ENCODE measurements at places on chromosomes 13 and 19. TPM values are rescaled to one million over a fixed set of nuclear protein-coding genes. Genes with fewer than 3 reads are reported as not detected.

- H3K4me3 ChIP-seq: no peak overlapping the region
- H3K27ac ChIP-seq: no peak overlapping the region
- H3K4me1 ChIP-seq: no peaks in the 10 kb centered on the region
- H3K36me3 ChIP-seq: no peaks in the 10 kb centered on the region
Observed at GRCh38 chr13:87923753-87924152, 252.6 kb downstream of the SLITRK5 start.

DNA sequence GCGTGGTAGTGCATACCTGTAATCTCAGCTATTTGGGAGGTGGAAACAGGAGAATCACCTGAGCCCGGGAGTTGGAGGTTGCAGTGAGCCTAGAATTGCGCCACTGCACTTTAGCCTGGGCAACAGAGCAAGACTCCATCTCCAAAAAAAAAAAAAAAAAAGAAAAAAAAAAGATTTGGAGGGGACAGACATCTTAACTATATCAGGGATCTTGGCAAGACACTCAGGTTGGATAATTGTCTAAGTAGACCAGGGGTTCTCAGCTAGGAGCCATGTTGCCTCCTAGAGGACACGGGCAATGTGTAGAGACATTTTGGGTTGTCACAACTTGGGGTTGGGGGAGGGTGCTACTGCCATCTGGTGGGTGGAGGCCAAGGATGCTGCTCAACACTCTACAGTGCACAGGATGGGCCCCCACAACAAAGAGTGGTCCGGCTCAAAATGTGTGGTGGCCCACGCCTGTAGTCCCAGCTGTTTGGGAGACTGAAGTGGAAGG, 1.9 kb upstream of the ZNF580 start:
- no peaks in the 10 kb centered on the region for H3K36me3 ChIP-seq
- no peak overlapping the region for H3K27ac ChIP-seq
- no peaks in the 10 kb centered on the region for H3K4me1 ChIP-seq
- no peak for DNase-seq

DNA sequence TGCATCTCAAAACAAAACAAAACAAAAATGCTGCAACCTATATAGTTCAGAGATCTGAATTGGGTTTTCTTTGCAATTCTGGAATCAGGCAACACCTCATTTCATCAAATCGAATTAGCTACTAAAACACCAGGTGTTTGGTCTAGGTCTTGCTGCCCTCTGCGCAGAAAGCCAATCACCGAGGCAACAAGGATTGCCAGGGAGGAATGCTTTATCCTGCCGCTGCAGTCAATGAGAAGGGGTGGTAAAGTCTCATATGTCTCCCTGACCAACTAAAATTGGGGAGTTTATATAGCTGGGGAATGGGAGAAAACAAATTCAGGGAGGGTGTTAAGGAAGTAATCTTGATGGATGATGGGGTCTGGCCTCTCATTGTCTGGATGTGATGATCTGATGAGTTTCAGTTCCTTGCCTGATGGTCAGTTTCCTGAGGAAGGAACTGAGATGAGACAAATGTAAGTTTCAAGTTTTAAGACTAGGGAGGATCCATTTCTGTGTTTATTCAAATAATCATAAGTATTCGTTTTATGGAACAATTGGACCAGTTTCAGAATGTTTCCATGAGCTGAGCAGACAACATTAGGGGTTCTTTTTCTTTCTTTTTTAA, 5.0 kb upstream of the YJU2 start:
- peaks cover 9% of the 10 kb centered on the region for H3K4me1 ChIP-seq
- no peaks in the 10 kb centered on the region for H3K27me3 ChIP-seq
- DNase-seq: no peak
- no peak overlapping the region for H3K4me3 ChIP-seq

DNA sequence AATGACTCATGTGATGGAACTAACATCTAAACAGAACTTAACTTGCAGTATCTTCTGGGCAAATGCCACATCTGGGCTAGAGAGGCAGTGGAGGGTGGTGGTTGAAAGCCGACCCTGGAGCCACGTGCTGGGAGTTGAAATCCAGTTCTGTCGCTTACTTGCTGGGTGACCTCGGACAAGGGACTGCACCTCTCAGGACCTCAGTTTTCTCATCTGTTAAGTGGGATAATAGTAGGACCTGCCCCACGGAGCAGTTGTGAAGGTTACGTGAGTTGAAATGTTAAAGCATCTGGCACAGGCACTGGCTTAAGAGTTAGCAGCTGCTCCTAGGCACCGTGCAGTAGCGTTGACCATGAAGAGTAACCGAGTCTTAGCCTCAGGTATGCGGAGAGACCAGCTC, 76.1 kb downstream of the SIPA1L3 start:
- H3K36me3 ChIP-seq: no peaks in the 10 kb centered on the region
- no peaks in the 10 kb centered on the region for H3K4me1 ChIP-seq
- no peak overlapping the region for H3K27ac ChIP-seq
- DNase-seq: no peak
- H3K4me3 ChIP-seq: no peak overlapping the region

DNA sequence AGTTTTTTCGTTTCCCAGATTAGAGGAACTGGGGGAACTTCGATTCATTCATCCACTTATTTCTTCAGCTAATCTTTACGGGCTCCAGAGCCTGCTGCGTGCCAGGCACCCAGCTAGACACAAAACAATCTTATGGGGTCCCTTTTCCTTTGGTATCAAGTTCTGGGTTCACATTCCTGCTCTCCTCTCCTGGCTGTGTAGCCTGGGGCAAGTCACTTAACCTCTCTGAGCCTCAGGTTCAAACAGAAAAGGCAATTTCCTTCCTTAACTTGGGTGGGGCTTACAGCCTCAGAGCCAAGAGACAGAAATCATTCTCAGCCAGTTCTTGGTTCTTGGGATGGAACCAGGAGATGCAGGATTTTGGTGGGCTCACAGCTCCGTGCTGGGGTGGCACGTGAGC, 5.9 kb downstream of the SHD start:
- no peaks in the 10 kb centered on the region for H3K27me3 ChIP-seq
- H3K4me1 ChIP-seq: no peaks in the 10 kb centered on the region
- no peak overlapping the region for H3K4me3 ChIP-seq
- DNase-seq: no peak
- H3K36me3 ChIP-seq: no peaks in the 10 kb centered on the region
- no peak overlapping the region for H3K27ac ChIP-seq

DNA sequence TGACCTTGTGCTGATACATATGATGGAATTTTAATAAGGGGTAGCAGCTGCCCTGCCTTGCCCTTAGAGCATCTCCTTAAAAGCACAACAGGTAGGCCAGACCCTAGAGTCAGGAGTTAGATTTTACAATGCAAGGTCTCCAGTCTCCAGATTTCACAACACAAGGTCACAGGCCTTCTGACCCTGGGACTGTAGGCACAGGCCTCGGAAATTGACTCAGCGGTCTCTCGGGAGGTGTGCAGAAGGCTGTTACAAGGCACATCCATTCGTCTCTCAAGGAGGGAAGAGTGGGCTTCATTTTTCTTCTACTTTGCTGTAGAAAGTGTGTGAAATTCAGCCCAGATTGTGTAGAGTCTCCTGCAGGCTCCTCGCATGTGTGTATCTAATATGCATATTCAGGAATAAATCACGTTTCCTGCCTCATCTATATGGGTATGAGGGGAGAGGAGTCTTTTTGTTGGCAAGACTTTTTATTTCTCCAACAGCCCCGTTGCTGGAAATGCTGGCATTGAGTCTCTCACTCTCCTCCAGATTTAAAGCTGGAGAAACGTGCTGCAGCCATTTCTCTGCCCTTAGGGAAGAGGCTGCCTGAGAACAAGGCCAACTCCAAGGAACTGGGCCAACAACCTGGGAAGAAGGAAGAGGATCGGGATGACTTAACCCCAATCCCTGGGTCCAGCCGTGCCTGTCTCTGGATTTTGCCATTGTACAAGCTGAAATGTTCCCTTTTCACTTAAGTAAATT, 24.5 kb downstream of the UQCRFS1 start:
- H3K36me3 ChIP-seq: no peaks in the 10 kb centered on the region
- no peak overlapping the region for H3K4me3 ChIP-seq
- H3K27me3 ChIP-seq: no peaks in the 10 kb centered on the region
- DNase-seq: no peak
- no peak overlapping the region for H3K27ac ChIP-seq
- H3K4me1 ChIP-seq: no peaks in the 10 kb centered on the region

GRCh38 chr19:37537391-37537947, 30.7 kb downstream of the ZNF793 start:
- H3K4me3 ChIP-seq: no peak overlapping the region
- no peaks in the 10 kb centered on the region for H3K4me1 ChIP-seq
- peaks cover 62% of the 10 kb centered on the region for H3K36me3 ChIP-seq
- no peak for DNase-seq
- H3K27ac ChIP-seq: no peak overlapping the region
- no peaks in the 10 kb centered on the region for H3K27me3 ChIP-seq

- H3K4me3 ChIP-seq: no peak overlapping the region
- DNase-seq: no peak
- no peaks in the 10 kb centered on the region for H3K27me3 ChIP-seq
- no peaks in the 10 kb centered on the region for H3K36me3 ChIP-seq
- H3K4me1 ChIP-seq: no peaks in the 10 kb centered on the region
Observed at GRCh38 chr13:109151255-109151654, 521.8 kb downstream of the MYO16 start.

The SPRYD7 gene
- total RNA-seq: 5.7 TPM

The JUND gene
- total RNA-seq: 309 TPM

The NRTN gene
- not detected for total RNA-seq
